Chondrocyte (in vitro differentiated cells): ENCODE measurements at places on chromosomes 5 and 9. TPM values are rescaled to one million over a fixed set of nuclear protein-coding genes. Genes with fewer than 3 reads are reported as not detected.

Gene SLC6A18
- not detected in 3 replicates for total RNA-seq

Gene GAPT
- total RNA-seq = not detected in 3 replicates

Gene GRM6
- total RNA-seq = not detected in 3 replicates

Gene PHF24
- total RNA-seq = 0.30 to 1.0 TPM in 2 of 3 replicates, not detected in the other

GRCh38 chr5:170844651-170845050 lies 17.2 kb upstream of the RANBP17 start:
- H3K27me3 ChIP-seq = no peaks in the 10 kb centered on the region
- H3K27ac ChIP-seq = no peak overlapping the region
- H3K36me3 ChIP-seq = no peaks in the 10 kb centered on the region
- peaks cover 23% of the 10 kb centered on the region for H3K4me1 ChIP-seq
- H3K4me3 ChIP-seq = no peak overlapping the region
- no peak for DNase-seq

GRCh38 chr5:154287136-154287535 lies 96.6 kb downstream of the GALNT10 start:
- H3K4me1 ChIP-seq = peaks cover 63% of the 10 kb centered on the region
- H3K27ac ChIP-seq = peak overlapping the region; percentile 91
- H3K4me3 ChIP-seq = peak overlapping the region; percentile 64
- no peaks in the 10 kb centered on the region for H3K36me3 ChIP-seq

GRCh38 chr9:111975709-111976108 lies 79.1 kb downstream of the UGCG start:
- no peaks in the 10 kb centered on the region for H3K36me3 ChIP-seq
- H3K4me1 ChIP-seq = no peaks in the 10 kb centered on the region
- no peaks in the 10 kb centered on the region for H3K27me3 ChIP-seq
- no peak for DNase-seq
- H3K4me3 ChIP-seq = no peak overlapping the region
- H3K27ac ChIP-seq = no peak overlapping the region

GRCh38 chr5:173204185-173204979 lies 30.6 kb downstream of the NKX2-5 start:
- H3K4me1 ChIP-seq = peaks cover 17% of the 10 kb centered on the region
- H3K36me3 ChIP-seq = peaks cover 2% of the 10 kb centered on the region
- no peak overlapping the region for H3K4me3 ChIP-seq

- peaks cover 18% of the 10 kb centered on the region for H3K4me1 ChIP-seq
- H3K36me3 ChIP-seq = no peaks in the 10 kb centered on the region
- DNase-seq = no peak
- H3K27ac ChIP-seq = no peak overlapping the region
These were observed 86.5 kb downstream of the BNC2 start for GRCh38 chr9:16784002-16784401.
